ENCODE measurements at places on chromosomes 16 and 17.
A peak's percentile ranks its signal among the peaks of the same experiment; 100 is the strongest.

DNA sequence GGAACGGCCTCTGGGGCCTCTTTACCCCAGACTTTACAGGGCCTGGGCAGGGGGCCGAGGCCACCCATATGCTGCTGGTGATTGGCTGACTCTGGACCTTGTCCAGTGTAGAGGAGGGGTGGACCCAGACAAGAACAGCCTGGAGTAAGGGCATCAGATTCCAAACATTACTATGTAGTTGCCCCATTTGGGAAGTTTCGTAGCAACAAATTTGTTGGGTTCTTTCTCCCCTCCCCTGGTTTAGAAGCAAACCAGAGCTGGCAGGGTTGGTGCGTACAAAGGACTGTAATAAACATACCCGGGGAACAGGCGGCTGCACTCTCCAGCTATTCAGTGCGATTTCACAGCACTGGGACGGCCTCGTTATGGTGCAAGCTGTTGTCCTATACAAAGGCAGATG, 145.5 kb downstream of the NTN1 start:
- no peaks in the 10 kb centered on the region for H3K36me3 ChIP-seq
- DNase-seq: no peak
- H3K4me1 ChIP-seq: peaks cover 17% of the 10 kb centered on the region
- H3K4me3 ChIP-seq: no peak overlapping the region
- H3K27ac ChIP-seq: no peak overlapping the region
- H3K27me3 ChIP-seq: peaks cover 77% of the 10 kb centered on the region

- no peak overlapping the region for H3K27ac ChIP-seq
- H3K36me3 ChIP-seq: peaks cover 7% of the 10 kb centered on the region
- H3K4me3 ChIP-seq: no peak overlapping the region
- DNase-seq: no peak
These were observed 2.8 kb downstream of the BRD7 start for GRCh38 chr16:50365791-50366575.

GRCh38 chr16:59975953-59976352, 1241.8 kb upstream of the GOT2 start:
- H3K36me3 ChIP-seq: peaks cover 2% of the 10 kb centered on the region
- H3K27ac ChIP-seq: no peak overlapping the region
- no peak overlapping the region for H3K4me3 ChIP-seq
- no peaks in the 10 kb centered on the region for H3K4me1 ChIP-seq
- no peak for DNase-seq
- no peaks in the 10 kb centered on the region for H3K27me3 ChIP-seq

DNA sequence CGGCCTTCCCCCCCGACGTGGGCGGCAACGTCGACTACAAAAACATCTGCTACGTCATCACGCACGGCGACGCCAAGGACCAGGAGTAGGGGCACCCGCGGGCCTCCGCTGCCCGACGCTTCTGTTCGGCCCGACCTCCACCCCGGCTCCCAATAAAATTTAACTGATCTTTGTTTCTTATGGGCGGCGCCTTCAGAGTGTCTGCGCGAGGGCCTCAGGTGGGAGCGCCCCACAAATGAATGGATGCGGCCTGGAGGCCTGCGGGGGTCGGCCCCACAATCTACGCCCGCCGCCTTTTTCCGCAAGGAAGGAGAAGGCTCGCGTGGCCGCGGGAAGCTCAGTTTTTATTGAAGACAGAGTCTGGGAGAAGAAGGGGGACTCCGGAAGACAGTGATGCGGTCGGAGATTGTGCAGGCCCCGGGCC, 3.2 kb downstream of the MYL11 start:
- no peak for DNase-seq
- peaks cover 11% of the 10 kb centered on the region for H3K4me1 ChIP-seq
- H3K27ac ChIP-seq: peak overlapping the region; percentile 99
- H3K4me3 ChIP-seq: peak overlapping the region; percentile 93
- H3K36me3 ChIP-seq: peaks cover 2% of the 10 kb centered on the region

- H3K27me3 ChIP-seq: peaks cover 16% of the 10 kb centered on the region
- no peaks in the 10 kb centered on the region for H3K4me1 ChIP-seq
- H3K27ac ChIP-seq: no peak overlapping the region
- no peak for DNase-seq
- H3K4me3 ChIP-seq: no peak overlapping the region
These were observed 528 bp downstream of the PRSS27 start for GRCh38 chr16:2719328-2720063.
